Stimulated activated CD8-positive, alpha-beta memory T cell treated with anti-CD3 and anti-CD28 coated beads, Interleukin-4, amount 100 ng/mL, for 4 hours (primary cell): ENCODE measurements at places on chromosomes 1 and 21.

GRCh38 chr1:95073446-95073845 is 695 bp upstream of the ALG14 start:
- DNase-seq, result no peak

- no peak for DNase-seq
Measured at GRCh38 chr1:95553595-95553994, 319.6 kb downstream of the RWDD3 start.

- DNase-seq, result no peak
Measured at GRCh38 chr1:197144570-197145325, 1.7 kb downstream of the ASPM start.

DNA sequence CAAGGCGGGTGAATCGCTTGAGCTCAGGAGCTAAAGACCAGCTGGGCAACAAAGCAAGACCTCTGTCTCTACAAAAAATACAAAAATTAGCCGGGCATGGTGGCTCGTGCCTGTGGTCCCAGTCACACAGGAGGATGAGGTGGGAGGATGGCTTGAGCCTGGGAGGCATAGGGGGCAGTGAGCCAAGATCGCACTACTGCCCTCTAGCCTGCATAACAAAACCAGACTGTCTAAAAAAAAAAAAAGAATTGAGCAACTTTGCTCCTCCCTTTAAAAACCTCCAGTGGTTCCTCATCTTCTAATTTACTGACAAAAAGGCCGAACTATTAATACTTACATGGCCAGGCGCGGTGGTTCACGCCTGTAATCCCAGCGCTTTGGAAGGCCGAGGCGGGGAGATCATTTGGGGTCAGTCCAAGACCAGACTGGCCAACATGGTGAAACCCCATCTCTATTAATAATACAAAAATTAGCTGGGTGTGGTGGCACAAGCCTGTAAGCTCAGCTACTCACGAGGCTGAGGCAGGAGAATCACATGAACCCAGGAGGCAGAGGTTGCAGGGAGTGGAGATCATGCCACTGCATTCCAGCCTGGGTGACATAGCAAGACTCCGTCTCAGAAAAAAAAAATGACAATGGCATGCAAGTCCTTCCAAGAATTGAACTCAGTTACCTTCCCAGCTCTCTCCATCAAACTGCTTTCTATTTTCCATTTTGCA is 4.4 kb downstream of the ACBD3 start:
- no peak for DNase-seq

GRCh38 chr1:87398641-87399040 is 70.0 kb downstream of the LMO4 start:
- no peak for DNase-seq

- DNase-seq, result no peak
Measured at GRCh38 chr1:19009882-19010321, 53.4 kb upstream of the IFFO2 start.

DNA sequence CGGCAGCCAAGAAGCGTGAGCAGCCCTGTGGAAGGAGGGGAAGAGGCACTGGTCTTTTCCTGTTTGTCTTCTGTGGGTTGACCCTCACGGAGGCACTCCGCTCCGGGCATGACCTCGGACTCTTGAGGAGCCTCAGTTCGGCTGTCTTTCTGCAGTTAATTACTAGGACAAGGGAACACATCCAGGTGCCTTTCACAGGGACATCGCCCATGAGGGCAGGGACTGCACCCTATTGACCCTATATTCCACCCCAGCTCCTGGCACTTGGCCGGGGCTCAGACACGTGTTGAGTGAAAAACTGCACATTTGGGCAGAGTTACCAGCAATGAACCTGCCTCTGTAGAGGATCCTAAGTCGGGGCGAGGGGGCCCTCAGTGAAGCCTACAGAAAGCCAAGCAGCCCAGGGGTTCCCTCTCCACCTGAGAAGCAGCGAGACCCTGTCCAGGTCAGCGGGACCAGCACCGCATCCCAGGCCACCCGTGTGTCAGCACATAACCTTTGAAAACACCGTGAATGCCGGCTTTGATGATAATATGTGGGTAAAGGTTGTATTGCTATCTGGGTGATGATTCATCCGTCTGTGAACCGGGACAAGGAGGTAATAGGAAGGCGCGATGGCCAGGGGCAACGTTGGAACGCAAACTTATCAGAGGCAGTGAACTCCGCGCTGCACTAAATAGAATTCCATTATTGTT is 161.4 kb upstream of the ARHGEF16 start:
- no peak for DNase-seq

- no peak for DNase-seq
Measured at GRCh38 chr1:234926559-234927311, 201.9 kb downstream of the TOMM20 start.

DNA sequence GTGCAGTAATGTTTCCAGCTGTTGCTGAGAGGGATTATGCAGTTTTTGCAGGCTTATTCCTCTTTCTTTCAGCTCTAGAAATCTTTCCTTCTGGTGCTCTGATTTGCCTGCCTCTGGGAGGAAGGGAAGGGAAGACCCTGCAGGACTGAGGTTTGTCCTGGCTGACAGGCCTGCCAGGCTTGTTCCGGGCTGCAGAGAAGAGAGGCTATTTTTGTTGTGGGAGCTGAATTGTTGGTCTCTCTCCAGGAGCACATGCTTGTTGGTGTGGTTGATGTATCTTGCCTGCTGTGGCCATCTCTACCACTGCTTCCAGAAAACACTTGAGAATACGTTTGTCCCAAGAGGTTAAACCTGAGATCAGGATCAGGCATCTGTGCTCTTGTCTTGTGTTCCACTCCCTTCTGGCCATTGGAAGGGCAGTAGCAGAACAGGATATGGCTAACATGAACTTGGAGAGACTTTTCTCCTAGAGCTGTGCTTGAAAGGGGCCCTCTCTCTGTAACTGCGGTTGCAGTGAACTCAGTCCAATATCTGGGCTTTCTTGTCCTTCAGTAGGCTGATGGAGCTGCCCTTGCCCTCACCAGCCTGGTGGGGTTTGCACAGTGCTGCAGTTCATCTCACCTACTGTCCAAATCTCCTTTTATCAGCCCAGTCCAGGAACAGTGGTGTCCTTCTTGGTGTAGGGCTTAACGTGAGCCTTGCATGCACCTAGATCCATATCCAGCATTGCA is 21.5 kb upstream of the SLC25A34 start:
- DNase-seq, result no peak

GRCh38 chr1:172321451-172321850 is 99.0 kb upstream of the C1orf105 start:
- DNase-seq, result no peak

DNA sequence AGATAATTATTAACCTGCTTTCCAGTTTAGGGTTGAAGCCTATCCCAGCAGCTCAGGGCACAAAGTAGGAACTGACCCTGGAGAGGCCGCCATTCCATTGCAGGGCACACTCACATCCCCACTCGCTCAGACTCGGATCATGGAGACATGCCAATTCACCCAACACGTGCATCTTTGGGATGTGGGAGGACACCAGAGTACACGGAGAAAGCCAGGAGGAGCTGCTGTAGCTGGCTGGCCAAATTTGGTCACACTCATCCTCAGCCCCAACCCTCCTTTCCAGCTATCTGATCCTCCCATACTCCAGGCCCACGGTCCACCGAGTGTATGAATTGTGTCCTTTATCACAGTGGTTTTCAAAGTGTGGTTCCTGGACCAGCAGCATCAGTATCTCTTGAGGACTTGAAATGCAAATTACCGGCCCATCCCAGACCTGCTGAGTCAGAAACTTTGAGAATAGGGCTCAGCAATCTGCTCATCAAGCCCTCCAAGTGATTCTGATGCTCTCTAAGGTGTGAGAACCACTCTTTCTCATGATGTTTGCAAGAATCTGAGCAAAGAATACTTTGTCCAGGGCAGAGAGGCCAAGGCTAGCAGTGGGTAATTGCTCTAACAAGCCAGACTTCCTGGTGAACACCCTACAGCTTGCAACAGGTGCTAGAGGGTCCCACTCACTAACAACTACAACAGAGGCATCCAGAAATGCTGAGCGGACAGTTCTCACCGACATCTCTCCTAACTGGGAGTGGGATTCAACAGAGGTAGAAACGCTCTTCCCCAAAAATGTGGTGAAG is 26.3 kb downstream of the IER5 start:
- no peak for DNase-seq

GRCh38 chr1:87684194-87684593 is 355.5 kb downstream of the LMO4 start:
- DNase-seq, result no peak

DNA sequence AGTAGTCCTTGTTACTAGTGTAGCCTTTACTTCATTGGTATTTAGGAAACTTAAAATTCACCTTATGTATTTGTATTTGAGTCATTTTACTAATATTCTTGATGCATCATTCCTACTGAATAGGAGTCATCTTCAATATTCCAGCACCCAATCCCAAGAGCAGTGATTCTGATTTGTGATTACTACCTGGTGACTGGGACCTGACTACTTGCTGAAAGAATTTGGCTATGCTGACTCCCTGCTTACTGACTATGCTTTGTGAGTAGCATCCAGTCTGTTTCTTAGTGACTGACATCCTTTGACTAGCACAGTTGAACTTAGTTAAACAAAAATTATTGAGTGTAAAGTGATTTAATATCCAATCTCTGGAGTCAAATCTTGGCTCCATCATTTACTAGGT is 129.9 kb upstream of the NEGR1 start:
- DNase-seq, result no peak

GRCh38 chr1:42162181-42162580 is 2.4 kb downstream of the GUCA2A start:
- DNase-seq, result no peak

DNA sequence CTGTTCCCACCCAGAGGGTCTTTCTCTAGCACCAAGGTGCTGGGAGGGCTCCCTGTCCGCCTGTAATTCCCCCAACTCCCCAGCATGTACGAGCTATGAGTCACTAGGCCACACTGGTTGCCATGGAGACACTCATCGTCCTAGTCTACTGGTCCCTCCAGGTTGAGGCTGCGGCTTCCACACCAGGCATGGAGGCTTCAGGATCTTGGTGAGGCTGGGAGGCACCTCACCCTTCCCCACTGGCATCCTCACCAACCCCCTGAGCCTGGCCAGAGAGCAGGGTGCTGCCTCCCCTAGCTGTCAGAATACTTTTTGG is 75.6 kb upstream of the KAZN start:
- DNase-seq, result no peak

DNA sequence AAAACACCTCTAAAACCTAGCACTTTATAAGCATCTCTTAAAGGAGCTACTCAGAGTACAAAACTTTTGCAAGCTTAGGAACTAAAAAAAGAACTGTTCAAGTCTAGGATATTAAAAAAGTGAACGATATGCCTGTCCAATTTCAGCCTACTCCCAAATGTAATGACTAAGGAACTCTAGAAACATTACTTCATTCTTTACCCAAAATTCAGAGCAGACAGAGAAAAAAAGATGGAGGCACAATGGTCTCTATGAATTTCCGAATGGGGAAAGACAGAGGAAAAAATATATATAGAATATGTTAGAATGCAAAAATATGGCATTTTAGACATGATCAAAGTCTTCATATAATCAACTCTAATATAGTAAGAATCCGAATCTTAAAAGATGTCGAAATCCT is 61.2 kb downstream of the TP53BP2 start:
- DNase-seq, result no peak
